Karpas-422 (cell line): ENCODE measurements at places on chromosomes 6 and 20.

- peak; percentile 47 for DNase-seq
Measured at GRCh38 chr20:3121955-3122610, 37.6 kb upstream of the AVP start.

- no peak for DNase-seq
Measured at GRCh38 chr6:151514000-151514730, 20.3 kb downstream of the CCDC170 start.

DNA sequence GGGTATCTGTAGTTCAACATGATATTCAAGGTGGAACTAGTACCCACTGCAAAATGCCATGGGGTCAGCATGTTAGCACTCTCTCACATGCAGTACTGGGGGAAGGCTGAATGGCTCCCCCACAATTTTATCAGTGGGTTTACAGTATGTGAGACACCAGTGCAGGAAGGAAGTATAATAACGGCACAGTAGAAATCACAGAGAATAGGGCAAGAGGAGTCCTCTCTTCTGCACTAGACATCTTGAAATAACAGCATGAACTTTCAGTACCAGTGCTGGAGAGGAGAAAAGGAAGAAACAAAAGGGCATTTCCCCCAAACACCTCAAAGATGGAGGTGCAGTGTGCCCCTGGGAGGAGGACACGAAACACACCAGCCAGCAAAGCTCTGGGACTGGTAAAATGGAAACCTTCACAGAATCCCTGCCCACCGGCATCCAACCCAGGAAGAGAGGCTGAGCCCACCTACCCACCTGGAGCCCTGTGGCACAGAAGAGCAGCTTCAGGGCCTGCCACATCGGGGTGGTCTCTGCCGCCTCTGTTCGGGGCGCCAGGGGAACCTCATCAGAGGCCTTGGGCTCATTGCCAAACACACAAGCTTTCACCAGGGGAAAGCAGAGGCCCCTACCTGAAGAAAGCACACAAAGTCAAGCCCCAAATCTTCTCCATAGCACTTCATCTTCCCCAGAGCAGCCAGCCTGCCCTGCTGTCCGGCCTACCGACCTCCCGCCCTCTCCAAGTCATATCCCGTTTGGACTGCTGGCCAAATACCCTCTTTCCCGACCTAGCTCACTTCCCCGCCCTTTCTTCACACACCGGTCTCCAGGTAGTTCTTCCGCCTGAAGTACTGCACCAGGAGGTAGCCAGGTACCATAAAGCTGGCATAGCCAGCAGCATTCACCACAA, 1.2 kb downstream of the SLC35B2 start:
- peak; percentile 69 for DNase-seq

GRCh38 chr6:89895276-89895874, 1.1 kb downstream of the GJA10 start:
- DNase-seq: peak; percentile 49

DNA sequence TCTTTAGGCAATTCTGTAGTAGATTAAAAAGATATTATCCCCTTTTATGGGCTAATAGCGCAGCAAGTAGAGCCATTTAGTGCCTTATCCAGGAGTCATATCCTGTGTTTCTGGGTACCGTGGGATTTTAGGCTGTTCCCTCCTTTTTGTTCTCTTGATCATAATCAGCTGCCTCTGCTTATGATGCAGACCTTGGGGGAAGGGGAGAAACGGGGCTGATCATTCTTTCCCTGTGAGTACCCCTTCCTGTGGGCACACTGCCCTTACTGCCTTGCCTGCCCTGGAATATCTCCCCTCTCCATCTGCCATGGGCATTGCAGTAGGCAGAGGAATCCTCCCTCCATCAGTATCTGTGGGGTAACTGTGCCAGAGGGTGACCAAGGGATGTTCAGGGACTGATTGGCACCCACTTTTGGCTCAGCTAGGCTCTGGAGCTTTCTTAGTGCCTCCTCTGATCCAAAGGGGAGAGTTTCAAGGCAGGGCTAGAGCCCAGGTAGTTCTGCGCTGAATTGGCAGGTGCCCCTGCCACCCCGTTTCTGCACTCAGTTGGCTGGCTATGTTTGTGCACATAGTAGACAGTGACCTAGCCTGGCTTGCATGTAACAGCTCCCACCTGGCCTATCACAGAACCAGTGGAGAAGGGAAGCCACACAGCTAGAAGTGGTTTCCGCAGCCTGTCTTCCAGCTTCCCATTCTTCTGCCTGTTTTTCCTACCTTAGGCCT, 103.3 kb downstream of the FIG4 start:
- DNase-seq: peak; percentile 24

GRCh38 chr20:4091490-4092479, 76.4 kb upstream of the RNF24 start:
- DNase-seq: peak; percentile 76

DNA sequence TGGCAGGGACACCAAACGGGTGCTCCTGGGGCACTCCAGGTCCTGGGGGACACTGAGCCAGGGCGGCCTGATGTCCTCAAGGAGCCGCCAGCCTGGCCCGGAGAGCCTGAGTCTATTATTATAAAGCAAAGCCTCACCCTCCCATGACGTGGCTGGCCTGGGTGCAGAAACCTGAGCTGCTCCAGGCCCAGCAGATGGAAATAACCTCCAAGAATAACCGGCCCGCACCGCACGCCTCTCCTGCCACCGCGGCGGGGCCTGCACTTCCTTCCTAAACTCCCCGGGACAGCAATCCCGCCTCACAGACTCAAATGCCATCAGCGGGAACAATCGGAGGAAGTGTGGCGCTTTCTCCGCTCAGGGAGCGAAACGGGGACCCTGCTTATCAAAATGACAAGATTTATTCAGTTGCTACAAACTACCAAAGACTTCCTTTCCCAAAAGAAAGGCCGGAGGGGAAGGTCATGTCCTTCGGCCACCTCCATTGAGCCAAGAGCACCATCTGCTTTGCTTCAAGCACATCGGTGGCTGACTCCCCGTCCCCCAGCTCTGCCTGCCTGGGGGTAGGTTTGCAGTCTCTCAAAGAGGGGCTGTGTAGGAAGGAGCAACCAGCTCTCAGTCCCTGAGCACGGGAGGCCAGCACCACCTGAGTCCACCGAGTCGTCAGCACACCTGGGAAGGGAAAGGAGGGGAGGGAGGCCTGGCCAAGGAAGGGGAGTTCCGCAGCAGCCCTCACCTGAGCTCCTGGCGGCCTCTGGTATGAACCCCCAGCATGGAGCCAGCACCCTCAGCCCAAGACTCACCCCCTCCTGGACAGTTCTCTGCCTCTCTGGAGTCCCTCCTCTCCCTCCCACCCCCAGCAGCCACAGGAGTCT, 78.6 kb upstream of the QKI start:
- no peak for DNase-seq

- DNase-seq: no peak
Measured at GRCh38 chr6:2959909-2960719, 11.3 kb downstream of the SERPINB6 start.

DNA sequence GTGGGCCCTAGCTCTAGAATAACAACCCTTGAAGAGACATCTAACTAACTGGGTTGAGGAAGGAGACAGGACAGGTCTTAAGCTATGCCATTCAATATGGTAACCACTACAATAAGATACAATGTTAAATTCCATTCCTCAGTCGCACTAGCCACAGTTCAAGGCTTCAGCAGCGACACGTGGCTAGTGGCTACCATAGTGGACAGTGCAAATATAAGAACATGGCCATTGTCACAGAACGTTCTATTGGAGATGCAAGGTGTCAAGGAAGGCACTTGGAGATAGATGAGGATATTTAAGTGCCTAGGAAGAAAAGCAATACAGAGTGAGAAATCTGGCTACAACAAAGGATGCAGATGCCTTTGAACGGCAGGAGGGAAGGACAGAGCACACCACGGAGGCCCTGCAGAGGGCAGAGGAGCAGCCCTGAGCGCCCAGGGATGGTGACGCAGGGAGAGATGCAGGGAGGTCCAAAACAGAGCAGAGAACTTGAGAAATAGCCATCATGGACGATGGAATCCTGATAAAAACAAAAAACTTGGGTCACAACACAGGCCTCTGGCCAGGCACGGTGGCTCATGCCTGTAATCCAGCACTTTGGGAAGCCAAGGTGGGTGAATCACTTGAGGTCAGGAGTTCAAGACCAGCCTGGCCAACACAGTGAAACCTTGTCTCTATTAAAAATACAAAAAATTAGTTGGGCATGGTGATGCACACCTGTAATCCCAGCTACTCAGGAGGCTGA, 140.7 kb downstream of the ZMYND8 start:
- DNase-seq: no peak

GRCh38 chr6:30839671-30840070, 44.6 kb upstream of the DDR1 start:
- no peak for DNase-seq

- DNase-seq: no peak
Measured at GRCh38 chr6:57252975-57253374, 30.9 kb upstream of the RAB23 start.

DNA sequence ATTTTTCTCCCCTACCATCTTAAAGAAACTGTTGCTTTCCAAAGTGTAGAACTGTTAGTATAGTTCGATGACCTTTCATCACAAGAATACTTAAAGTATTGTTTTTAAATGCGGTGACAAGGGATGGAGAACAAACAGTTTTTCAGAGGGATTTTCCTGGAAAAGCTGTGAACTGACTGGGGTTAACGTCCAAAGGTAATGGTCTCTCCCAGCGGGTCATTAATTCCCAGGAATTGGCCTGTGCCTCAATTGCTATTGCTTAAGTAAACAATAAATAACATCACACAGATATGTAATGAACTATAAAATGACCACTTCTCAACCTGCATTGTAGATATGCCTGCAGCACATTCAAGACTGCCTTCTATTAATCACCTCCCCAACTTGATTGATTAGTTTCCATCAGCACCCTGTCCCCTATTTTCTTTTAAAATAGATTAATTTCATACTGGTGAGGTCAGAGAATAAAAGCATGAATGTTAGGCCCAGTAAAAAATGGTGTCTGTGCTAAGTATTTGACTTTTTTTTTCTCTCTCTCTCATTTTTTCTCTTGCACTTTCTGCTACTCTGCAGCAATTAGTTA, 268.2 kb downstream of the SAMD5 start:
- no peak for DNase-seq

DNA sequence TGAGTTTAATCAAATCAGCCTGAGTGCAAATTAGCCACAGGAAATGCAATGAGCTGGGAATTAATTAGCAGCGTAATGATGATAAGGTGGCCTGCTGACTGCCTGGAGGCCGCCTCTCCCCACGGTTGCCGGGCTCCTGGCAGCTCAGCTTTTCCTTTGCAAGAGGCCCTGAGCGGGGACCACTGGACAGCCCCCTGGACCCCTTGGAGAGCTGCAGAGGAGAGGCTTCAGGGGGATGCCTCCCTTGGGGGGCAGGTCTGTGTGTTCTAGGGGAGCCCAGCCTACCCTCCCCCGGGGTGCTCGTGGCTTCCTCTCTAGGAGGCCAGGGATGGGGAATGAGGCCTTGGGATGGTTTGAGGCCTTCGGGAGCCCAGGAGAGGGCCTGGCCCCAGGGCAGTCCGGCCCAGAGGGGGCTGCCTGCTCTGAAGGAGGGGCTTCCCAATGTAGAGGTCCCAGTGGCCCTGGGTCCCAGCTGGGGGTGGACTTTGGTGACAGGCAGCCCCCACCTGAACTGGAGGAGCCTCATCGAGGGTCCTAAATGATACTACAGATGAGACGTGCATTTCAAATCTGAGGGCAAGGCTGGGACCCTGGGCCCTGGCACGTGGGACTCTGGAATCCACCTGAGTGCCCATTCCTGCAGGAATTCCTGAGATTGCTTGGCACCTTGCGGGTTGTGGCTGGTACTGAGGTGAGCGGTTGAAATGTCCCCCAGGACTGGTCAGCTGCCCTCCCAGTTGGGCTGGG, 66.4 kb upstream of the BHLHE23 start:
- no peak for DNase-seq

- peak; percentile 74 for DNase-seq
Measured at GRCh38 chr20:49964964-49965780, 17.6 kb upstream of the SNAI1 start.

- DNase-seq: no peak
Measured at GRCh38 chr6:75196081-75196687, 9.7 kb downstream of the COL12A1 start.

- peak; percentile 44 for DNase-seq
Measured at GRCh38 chr6:102474041-102474807, 1080.7 kb downstream of the GRIK2 start.

DNA sequence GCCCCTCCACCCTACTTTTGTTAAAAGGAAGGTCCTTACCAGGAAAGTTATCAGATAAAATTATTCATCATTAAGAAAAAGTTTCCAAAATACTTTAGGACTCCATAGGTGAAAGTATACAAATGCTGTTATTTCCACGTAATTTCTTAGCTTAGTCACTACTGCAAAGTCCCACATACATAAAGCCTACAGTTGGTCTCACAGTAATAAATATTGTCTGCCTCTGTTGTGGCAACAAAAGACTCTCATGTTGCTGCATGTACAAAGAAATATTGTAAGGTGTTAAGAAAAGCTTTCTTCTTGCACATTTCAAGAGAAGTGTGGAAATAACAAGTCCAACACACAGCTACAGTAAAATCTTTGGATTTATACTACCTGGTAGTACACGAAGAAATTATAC, 102.4 kb upstream of the DST start:
- DNase-seq: no peak

DNA sequence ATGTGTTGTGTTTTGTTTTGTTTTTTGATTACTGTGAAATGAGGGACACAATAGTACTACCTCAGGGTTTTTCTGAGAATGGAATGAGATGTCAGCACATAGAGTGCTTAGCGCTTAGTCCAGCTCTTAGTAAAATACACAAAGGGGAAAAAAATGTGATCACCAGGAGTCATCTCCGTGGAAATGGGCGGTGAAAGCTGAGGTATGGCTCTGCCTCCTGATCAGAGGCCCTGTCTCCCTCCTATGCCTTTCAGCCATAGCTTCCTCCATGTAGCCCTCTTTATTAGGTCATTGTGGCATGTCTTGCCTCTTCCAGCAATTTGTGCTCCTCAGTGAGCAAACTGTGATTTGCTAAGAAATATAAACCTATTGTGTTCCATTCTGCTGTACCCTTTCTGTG, 13.0 kb downstream of the PSMF1 start:
- DNase-seq: no peak

GRCh38 chr6:16982807-16983206, 119.0 kb upstream of the STMND1 start:
- DNase-seq: no peak

DNA sequence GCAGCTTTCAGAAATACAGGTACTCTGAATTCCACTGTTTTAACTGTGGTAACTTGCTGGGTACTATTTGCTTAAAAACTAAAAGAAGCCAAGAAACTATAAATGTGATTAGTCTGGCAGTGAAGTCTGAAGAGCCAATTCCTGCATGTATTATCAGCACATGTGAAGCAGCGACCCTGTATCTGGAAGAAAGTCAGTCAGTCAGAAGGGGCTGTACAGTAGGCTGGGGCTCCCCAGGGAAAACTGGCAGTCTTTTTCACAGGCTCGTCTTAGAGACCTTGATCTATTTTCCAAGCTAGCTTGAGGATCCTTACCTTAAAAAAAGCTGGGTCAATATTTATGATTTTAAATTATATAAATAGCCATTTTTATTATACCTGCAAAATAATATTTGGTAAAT, 104.9 kb downstream of the PDSS2 start:
- DNase-seq: no peak

DNA sequence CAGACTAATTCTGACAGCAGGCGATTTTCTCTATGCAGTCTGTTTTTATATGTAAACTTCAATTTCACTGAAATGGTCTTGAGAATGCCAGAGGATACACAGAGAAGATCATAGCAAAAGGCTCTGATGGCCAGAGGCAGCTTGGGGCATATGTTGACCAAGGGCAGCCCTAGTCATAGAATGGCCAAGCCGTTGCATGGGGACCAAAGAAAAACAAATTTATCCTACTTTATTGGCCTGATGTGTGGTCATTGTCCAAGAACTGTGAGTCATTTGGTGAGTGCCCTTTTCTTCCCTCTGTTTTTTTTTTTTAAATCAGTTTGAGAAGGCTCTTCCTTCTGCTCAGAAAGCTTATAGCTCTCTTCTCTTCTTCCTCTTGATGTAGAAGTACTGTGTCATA, 5.8 kb downstream of the HDGFL1 start:
- no peak for DNase-seq
